ENCODE measurements at places on chromosomes 5 and 9. TPM values are rescaled to one million over a fixed set of nuclear protein-coding genes. Genes with fewer than 3 reads are reported as not detected.

The PRSS3 gene
- 28.4 TPM for total RNA-seq

The TEX48 gene
- total RNA-seq = not detected

The IFNA2 gene
- not detected for total RNA-seq

The ITK gene
- total RNA-seq = under 0.01 TPM

The MCC gene
- total RNA-seq = 64.7 TPM
